ENCODE measurements at places on chromosomes 1 and 21.

DNA sequence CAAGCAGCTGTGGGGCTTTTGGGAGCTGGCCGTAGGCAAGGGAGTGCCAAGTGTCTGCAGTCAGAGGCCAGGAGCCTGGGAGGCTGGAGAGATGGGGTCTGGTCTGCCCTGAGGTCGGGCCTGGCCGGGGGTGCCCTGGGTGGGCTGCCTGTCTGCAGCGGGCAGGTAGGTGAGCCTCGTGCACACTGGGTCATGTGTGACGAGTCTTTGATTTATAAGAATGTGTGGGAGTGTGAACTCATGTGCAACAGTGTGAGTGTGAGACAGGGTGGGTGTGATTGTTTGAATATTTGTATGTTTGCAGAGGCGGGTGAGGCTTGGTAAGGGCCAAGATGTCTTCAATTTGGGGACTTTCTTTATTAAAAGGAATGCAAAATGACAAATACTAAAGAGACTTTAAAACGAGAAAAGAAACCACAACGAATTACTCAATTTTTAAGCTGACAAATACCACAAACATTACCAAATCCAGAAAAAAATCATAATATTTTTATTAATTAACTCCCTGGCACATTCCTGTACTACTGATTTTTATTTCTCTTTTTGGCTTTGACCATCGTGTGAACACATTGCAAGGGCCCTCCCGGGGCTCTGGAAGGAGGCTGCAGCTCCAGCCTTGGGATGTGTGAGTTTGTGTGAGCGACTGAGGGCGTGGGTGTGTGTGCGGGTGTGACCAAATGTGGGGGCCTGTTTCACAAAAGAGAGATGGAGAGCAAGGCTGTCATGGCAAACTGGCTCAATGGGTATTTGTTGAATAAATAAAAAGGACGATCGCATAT, 110.3 kb upstream of the WNT4 start:
- no peak for DNase-seq

DNA sequence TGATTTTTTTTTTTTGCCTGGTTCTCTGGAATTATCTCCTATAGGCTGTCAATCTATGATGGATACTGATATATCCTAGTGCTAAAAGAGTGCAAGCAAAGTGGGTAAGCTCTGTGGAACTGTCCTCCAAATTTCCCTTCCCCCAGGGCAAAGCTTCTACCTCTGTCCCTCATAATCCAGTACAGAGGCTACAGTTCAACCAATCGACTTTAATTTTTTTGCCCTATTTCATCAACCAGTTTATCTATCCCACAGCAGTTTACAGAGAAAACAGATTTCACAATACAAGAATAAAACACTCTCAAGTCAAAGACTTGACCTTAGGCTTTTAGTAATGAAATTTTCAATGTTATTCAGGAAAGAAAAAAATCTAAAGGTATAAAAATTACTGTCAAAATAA, 13.9 kb downstream of the PUM1 start:
- DNase-seq = no peak

GRCh38 chr1:229657993-229658755, 32.1 kb downstream of the URB2 start:
- no peak for DNase-seq

DNA sequence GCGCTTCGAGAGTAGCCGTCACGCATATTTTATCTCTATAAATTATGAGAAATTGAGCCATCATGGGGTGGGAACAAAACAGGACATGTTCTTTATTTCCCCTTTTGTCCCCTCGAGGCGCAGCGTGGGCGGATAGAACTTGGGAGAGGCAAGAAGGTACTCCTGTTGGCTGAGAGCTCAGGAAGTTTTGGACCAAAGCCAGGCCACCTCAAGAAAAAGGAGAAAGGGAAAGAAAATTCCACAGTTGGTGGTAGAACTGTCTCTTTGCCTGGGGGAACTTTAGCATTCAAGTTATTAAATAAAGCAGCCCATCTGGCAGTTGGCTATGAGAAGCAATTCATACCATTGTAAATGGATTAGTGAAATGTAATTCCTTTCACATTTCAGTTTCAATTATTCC, 76.4 kb upstream of the DSCAM start:
- no peak for DNase-seq

DNA sequence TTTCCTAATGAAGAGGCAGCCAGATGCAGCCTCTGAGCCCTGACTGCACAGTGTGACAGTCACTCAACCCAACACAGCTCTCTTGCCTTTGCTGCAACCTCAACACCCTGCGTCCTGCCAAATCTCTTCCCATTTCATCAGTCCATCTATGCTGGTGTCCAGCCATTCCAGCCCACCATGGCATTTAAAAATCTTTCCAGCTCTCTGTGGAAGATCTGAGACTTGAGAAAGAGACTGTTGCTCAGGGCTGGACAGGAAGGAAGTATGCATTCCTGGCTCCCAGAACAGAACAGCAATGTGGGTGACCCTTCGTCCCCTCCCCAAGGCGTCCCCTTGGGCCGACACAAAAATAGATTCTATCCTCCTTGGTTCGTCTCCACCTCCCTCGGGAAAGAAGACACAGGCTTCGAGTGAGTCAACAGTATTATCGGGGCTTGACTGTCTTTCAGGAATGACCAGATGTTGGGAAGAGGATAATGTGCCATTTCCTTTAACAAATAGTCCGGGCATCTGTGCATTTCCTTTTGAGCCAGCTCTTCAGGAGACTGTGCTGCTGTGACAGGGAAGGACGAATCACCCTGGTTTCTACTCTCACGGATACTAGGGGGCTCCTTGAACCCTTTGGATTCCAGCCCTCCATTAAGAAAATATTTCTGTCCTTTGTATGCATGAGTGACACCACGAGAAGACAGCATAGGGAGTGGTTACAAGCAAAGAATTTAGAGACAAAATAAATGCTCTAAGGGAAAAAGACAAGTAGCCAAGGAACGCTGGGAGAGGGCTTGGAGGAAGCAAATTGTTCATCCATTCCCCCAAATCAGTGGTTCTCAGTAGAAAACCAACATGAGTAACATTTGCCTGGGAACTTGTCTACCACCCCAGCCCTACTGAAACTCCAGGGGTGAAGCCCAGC, 111.4 kb upstream of the CDC42BPA start:
- DNase-seq = no peak

DNA sequence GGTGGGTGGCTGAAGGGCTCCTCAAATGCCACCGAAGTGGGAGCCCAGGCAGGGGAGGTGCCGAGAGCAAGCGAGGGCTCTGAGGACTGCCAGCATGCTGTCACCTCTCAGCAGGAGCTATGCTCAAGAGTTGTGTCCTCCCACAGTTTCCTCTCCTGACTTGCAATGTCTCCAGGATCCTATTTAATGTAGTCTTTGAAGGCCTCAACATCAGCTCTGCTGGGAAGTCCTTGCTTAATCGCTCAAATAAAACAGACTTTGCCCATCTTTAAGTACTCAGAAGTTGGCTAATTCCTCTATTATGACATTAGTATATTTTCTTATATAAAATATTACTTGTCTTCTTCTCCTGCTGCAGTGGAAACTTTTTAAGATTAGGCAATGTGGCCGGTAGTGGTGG, 154.2 kb upstream of the NRIP1 start:
- DNase-seq = no peak

GRCh38 chr1:83900524-83900923, 98.4 kb downstream of the TTLL7 start:
- DNase-seq = no peak
